ENCODE measurements at places on chromosomes 7 and 10. TPM values are rescaled to one million over a fixed set of nuclear protein-coding genes. Genes with fewer than 3 reads are reported as not detected.

The FANK1 gene
- polyA plus RNA-seq = 21.1 TPM

The DDC gene
- not detected for polyA plus RNA-seq

The MRC1 gene
- 0.64 TPM for polyA plus RNA-seq

The AGFG2 gene
- 21.6 TPM for polyA plus RNA-seq

The OR6B1 gene
- polyA plus RNA-seq = not detected

The SUV39H2 gene
- 5.2 TPM for polyA plus RNA-seq

- DNase-seq = no peak
Measured at GRCh38 chr10:98427011-98427515, 12.1 kb upstream of the PYROXD2 start.

DNA sequence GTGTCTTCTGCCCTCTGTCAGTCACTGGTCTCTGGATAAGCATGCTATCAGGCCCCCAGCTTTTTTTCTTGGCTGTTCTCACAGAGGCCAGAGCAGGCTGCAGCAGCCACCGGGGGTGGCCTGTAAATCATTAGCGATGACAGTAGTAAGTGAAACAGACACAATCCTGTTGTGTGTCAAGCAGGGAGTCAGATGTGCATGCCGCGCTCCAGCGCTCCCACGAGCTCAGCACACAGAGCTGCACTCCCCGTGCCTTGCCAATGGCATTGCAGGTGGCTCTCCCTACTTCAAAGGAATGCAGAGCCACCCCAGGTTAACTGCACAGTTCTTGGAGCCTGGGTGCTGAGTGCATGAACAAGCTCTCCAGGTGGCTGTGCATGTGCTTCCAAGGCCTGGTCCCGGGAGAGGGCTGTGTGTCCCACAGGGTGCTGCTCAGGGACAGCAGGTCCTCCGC is 226.1 kb downstream of the GLRX3 start:
- DNase-seq = no peak

DNA sequence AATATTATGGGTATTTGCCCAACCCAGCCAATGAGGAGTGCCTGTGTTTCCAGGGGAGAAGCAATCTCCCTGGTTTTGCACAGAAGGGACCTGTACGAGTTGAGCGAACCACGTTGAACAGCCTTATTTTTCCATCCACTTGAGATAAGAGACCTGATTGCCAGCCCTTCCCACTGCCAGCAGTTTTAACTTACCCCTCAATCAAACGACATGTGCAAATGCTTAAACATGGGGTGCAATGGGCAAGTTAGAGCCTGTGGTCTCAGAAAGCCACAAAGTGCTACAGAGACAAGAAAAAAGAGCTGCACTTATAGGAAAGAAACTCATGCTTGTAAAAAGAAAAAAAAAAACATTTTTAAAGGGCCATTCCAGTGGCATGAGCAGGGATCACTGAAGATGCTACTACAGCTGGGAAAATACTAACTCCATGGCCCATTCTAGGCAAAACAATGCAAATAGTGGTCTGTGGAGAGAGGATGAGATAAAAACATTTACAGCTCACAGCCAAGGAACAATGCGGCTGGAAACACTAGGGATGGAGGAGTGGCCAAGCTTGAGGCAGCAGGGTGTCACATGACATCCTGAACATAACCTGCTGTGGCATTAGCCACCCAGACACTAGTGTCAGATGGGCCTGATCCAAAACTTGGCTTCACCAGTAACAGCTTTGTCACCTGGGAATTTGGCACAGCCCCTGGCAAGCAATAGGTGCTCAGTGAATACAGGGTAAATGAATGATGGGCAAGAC is 162.8 kb downstream of the ELMO1 start:
- no peak for DNase-seq

DNA sequence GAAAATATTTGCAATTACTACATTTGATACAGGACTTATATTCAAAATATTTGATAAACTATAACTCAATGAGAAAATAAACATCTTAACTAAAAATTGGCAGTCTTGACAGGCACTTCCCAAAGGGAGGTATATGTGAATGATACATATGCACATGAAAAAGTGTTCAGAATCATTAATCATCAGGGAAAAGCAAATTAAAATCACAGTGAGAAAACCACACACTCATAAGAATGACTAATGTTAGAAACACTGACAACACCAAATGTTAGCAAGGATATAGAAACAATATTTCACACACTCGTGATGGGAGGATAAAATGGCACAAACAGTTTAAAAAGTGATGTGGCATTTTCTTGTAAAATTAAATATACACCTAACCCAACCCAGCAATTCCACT is 4.1 kb upstream of the VPS26A start:
- no peak for DNase-seq

DNA sequence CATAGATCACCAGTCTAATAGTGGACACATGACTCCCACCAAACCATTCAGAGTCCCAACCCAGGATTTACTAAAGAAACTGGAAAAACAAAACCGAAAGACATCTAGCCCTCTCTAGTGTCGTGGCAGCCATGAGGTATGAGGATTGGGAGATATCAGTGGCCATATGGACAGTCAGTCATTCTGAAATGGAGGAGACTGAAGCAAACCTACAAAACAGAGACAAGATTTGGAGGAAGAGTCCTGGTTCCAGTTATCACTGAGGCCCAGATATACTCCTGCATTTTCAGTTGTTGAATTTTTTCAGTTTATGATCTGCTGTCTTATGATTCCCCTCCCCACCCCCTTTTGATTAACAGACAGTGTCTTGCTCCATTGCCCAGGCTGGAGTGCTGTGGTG is 9.1 kb upstream of the RALA start:
- no peak for DNase-seq

All from CD4-positive, CD25-positive, alpha-beta regulatory T cell (primary cell).